ENCODE measurements at places on chromosomes 6 and 20.
A peak's percentile ranks its signal among the peaks of the same experiment; 100 is the strongest.

- DNase-seq, result no peak
These were observed 111.5 kb downstream of the HFE start for GRCh38 chr6:26198722-26199056.

GRCh38 chr6:166492092-166492741 lies 94.3 kb downstream of the RAMACL start:
- DNase-seq, result no peak

DNA sequence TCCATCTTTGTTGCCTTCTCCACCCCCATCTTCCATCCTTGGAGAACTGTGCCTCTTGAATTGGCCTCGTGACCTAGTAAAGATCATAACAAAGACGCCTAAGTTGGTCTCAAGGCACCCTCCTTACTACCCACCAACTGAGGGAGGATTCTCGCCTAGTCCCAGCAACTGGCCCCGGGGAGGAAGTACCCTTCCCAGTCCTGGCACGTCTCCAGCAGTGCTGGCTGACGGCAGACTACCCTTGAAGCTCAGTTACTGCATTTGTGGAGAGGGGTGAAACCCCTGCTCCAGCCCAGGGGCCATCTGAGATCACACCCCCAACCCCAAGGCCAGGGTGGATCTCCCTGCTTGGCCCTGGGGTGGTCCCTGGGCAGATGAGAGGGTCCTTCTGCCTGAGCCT lies 2.1 kb upstream of the OSBPL2 start:
- no peak for DNase-seq

- DNase-seq, result peak; percentile 72
These were observed 91.3 kb upstream of the SHLD1 start for GRCh38 chr20:5658912-5659345.

GRCh38 chr6:44667668-44668390 lies 280.3 kb downstream of the CDC5L start:
- DNase-seq, result no peak

- DNase-seq, result no peak
These were observed 149.9 kb downstream of the IBTK start for GRCh38 chr6:82097676-82098075.

GRCh38 chr6:81241126-81242041 lies 511.1 kb downstream of the TENT5A start:
- DNase-seq, result no peak

DNA sequence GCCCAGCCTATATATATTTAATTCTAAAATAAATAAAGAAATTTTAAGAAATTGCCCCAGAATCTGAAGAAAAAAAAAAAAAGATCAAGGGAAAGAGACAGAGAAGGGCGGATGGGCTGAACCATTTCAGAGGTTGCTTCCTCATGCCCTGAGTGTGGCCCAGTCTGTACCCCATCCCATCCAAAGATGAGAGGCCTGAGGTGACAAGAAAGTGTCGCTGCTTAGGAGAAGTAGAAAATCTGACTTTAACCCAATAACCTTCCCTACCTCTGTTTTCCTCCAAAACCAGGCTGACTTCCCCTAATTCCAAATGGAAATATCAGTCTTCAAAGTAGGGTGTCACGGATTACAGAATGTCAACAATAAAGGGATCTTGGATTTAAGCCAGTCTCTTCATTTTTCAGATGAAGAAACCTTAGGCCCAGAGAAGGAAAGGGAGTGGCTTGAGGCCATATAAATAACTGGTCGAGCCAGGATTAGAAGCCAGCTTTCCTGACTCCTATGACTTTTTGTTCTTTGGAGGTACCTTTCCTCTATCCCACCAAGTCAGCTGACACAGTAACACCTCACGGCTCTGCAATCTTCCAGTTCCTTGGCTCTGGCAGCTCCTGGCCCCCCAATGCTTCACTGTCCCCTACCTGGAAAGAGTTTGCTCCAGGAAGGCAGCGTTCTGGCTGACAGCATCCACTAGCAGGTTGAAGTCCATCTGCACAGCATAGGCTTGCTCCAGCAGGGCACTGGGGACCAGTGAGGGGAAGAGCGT lies 10.1 kb downstream of the GSS start:
- no peak for DNase-seq

DNA sequence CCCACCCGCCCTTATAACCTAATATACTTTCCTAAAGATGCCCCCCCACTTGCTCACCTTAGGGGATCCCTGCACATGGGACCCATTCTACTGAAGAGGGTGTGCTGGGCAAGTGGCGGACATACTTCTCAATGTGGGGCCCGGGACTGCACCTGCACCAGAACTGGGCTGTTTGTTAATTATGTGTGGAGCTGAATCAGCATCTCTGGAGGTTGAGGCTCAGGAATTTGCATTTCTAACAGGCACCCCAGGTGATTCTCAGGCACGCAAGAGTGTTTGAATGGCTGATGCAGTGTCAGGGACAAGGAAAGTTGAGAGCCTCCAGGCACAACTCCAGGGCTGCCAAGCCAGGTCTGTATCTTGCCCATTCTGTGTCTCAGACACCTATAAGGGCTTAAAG lies 8.9 kb upstream of the PTPRT start:
- DNase-seq, result no peak

DNA sequence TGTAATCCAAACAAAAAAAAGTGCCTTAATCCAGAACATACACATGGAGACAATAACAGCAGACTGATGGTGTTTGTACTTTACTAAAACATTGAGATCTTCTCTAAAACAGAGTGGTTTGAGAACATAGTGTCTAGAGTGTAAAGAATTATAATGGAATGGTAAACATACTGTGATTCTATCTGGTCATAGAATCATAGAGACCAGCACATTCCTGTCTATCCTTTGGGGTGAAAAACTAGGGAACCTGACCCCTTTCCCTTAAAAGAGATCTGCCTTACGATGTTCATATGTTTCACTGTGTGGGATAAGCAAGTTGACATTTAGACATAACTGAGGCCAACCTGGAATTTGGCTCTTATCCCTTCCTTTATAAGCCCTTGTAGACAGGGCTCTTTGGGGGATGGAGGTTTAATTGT lies 55.7 kb downstream of the TRMT11 start:
- DNase-seq, result no peak

DNA sequence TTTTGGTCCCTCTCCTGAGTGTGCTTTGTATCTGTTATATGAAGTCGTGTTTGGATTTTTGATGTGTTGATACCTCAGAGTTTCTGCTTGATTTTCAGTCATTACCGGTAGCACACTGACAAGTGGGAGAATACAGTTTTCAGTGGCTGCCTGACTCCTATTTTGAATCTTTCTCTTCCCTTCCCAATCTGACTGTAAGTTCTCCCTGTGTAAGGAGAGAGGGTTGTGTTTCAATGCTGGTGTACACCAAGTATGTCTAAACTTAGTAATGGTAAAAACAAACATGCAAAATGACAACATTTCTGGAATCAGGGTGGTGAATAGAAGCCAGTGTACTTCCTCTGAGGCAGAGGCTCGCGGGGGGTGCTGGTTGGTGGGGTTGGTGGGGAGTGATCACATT lies 103.4 kb downstream of the HIVEP1 start:
- no peak for DNase-seq

GRCh38 chr20:41147767-41148191 lies 10.4 kb downstream of the PLCG1 start:
- no peak for DNase-seq

DNA sequence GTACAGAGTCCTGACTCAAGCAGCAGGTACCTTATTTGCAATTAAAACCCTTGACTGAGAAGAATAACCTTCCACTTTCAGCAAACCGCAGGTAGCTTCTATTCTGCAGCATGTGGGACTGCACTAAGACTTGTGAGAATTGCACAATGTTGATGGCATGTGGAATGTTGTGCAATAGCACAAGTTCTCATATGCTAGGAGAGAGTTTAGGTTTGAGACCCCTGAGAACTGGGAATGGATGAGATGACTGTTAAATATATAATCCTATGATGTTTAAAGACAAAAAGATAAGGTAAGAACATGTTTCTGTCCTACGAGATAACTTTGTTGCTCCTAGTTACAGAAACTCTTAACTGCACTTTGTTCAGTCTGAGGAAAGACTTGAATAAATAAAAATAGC lies 194.6 kb downstream of the OTOR start:
- no peak for DNase-seq

DNA sequence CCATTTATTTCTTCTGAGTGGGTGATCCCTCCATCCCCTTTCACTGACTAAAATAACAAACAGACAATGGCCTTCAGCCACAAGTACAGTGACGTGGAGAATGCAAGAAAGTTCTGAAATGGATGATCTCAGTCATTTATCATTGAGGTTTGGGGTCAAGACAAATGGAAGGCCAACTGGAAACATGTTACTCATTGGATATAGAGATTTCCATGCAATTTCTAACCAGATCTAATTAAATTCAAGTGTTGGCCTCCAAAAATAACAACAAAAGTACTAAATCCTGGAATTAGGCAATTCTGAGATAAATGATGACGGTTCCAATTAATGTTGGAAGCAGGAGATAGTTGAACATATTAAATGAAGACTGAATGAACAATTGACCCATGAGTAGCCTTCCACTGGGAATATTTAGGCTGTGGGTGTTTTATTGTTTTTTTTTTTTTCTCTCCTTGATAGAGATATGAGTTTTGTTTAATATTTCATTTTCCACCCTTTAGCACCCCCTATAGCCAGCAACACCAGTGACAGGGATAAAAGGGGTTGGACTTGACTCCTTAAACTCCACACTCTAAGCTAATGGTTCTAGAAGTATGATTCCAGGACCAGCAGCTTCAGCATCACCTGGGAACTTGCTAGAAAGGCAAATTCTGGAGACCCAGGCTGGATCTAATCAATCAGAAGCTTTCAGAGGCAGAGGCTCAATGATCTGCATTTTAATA lies 112.8 kb downstream of the BCAS1 start:
- DNase-seq, result no peak

DNA sequence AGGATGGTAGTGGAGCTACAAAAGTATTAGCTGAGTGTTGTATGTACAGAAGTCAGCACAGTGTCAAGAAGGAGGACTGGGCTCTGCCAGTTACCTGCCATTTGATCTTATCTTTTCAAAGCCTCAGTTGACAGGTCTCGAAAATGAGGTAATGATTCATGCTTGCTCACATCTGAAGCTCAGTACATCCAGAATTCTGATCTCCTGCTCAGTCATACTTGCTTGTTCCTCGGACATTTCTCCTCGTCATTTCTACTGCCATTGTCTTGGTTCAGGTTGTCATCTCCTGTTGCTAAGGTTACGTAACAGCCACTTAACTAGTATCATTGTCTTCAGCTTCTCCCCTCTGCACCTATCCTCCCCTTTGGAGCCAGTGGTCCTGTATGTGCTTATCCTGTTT lies 89.5 kb downstream of the SLX4IP start:
- DNase-seq, result no peak

DNA sequence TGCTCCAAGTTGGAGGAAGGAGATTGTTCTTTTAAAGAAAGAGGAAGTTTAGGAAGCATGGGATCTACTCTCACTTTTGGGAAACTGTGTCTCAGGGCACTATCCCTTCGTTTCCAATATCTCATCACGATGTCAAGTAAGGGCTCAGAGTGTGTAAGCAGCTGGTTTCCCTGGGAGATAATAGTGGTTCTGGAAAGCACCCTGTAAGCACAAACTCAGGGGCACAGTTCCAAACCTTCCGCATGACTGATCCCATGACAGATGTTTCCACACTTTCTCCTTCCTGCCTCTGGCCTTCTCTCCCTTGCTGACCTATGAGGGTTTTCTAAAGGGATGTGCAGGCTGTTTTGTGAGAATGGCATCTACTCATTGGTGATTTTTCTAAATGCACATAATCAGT lies 33.9 kb downstream of the ADTRP start:
- DNase-seq, result no peak

GRCh38 chr6:41935193-41935574 lies 6.4 kb downstream of the CCND3 start:
- no peak for DNase-seq

DNA sequence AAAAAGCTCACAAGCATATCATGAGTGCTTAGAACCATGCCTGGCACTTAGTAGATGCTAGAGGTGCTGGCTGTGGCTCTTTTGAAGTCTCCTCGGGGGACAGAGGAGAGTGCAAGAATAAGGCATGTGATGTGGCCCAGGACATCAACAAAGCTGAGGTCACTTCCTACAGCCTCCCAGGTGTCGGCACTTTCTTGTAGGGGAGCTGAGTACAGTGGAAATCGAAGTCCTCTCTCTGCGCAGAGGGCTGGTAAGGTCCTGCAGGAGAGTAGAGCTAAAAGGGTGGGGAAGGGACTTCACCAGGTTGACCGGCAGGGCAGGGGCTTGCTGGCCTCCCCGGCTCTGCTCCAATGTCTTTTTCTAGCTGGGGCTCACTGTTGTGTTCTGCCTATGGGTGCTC lies 11.2 kb downstream of the SLC13A3 start:
- no peak for DNase-seq

DNA sequence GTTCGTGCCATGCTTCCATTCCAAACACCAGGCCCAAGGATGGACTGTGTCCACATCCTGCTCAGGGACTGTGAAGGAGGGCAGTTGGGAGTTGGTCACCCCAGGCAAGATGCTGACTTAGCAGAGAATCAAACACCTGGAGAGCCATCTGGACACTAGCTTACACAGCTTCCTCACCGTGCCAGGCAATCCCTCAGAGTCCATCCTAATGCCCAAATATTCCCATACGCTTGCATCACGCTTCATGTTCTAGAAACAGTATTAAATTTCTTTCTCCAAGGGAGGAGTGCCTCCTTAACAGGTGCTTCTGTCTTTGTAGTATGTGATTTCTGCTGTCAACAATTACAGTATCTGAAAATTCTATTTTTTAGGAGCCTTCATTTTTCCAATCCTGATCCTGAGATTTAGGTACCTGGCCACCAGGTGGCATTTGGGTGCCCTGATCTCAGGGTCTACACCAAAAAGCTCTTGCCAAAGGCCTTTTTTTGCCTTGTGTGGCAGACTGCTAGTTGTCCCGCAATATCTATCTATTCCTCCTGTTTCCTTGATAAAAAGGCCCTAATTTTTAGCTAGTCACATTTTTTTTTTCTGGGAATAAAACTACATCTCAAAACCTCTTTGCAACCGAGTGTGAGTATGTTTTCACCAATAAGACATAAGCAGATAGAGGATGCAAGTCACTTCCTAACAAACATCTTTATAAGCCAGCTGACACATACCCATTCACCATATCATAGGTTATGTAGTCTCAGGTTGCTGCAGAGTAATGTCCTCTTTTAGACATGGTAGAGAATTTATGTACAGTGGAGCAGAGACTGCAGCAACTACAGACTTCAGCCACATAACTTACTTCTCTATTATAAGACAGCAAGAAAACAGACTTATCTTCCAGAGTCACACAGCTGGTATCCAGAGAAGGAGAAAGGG lies 85.0 kb downstream of the PREP start:
- no peak for DNase-seq

DNA sequence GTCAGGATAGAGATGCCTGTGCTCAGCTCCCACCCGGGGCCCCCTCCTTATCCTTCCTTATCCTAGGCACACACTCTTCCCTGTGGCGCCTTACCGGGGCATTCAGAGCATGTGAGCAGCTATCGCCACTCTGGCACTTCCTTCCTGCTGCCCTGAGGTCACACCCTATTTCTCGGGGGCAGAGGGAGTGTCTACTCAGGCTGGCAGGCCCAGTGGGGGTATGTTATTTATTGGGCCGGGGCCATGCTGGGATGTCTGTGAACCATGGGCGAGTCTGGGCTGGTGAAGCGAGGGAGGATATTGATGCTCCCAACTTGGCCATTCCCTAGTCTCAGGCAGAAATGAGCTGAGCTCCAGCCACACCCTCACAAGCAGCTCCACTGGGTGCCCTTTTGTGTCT lies 3.9 kb upstream of the LY6G6D start:
- no peak for DNase-seq

- DNase-seq, result peak; percentile 68
These were observed 69.8 kb upstream of the RIN2 start for GRCh38 chr20:19688031-19688806.

- DNase-seq, result no peak
These were observed 8.2 kb upstream of the TBX18 start for GRCh38 chr6:84772428-84773132.

Data from putamen (tissue), 1 donor.